Right lobe of liver (tissue), 6 donors: ENCODE measurements at places on chromosomes 7 and 10. TPM values are rescaled to one million over a fixed set of nuclear protein-coding genes. Genes with fewer than 3 reads are reported as not detected.

- no peak for DNase-seq
Observed at GRCh38 chr7:8251195-8251594, 10.8 kb downstream of the ICA1 start.

DNA sequence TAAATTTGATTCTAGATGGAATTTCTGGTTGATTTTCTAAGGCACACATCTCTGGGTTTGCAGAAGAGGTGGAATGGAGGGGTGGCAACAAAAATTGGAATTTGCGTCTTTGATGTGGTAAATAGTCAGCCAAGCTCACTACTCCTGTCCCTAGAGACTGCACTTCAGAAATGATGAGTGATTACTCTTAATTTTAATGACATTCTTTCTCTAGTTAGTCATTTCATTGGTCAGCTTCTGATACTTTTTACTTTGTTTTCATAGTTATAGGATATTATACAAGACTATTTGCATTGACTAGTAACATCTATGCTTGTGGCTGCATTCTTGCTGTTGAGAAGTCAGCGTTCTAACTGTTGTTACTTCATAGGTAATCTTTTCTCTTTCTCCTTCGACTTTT, 658.3 kb downstream of the SUGCT start:
- no peak for DNase-seq

DNA sequence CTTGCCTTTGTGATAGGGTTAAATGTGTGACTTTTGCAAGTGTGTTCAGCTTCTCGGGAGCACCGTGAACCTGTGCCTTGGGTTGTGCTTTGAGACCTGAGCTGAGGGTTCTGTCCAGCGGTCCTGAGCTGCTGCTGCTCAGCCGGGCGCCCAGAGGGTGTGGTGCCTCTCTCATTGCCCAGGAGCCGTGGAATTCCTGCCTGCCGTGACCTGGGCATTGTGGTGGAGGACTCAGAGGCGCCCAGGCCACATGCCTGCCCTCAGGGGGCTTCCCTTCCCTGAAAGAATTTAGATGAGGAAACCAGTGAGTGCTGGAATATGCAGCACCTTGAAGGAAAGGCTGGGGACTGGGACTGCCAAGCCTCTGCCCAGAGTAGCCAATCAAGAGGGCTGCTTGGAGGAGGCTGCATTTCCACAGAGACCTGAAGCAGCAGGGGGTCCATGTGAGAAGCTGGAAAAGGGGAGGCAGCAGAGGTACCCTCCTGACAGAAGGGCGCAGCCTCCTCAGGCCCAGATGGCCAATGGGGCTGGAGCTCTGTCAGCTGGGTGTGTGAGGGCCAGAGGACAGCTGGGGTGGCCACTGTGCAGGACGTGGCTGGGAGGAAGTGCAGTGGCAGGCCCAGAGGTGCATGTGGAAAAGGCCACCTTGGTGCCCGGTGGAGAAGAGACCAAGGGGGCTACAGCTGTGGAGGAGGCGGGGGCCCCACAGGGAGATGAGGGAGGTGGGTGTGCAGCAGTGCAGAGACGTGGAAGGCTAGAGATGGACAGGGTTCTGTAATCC, 107.3 kb downstream of the NKX6-2 start:
- DNase-seq, result peak; percentile 7

GRCh38 chr10:6539833-6540232, 40.2 kb downstream of the PRKCQ start:
- DNase-seq, result no peak

DNA sequence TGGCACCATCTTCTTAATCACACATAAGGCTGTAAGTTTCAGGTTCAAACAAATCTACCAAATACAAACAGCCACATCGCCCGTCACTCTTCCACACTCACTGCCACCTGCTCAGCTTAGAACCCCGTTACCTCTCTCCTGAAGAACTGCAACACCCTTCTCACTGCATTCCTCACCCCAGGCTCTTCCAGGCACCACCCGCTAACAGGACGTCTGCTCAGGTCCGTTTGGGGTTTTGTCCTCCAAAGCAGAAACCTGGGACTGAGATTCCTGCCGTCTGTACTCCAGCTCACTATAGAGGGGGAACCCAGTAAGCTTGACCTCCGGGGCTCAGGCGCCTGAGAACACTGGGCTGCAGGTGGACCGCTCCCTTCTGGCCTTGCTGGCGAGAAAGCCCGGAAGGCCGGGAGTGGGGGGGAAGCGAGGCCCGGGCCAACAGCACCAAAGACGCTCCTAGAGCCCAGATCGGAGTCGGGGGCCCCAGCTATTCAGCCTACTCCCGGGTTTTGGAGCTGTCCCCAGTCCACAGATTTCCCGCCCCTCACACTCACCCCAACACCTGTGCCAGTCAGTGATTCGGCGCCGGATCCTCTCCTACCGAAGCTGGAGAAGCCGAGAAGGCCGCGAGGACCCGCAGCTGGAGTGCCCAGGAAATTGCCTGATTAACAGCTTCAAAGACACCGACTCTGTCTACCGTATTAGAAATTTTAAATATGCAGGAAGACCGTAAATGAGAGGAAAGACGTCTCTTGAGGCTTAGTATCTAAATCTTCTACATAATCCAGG, at the start of gene AP3M1:
TSS of gene AP3M1 (minus strand) at position 625 of the 786 bp plus-strand sequence. CDS start 12,449 bp downstream, outside the sequence.
- DNase-seq, result peak; percentile 90

DNA sequence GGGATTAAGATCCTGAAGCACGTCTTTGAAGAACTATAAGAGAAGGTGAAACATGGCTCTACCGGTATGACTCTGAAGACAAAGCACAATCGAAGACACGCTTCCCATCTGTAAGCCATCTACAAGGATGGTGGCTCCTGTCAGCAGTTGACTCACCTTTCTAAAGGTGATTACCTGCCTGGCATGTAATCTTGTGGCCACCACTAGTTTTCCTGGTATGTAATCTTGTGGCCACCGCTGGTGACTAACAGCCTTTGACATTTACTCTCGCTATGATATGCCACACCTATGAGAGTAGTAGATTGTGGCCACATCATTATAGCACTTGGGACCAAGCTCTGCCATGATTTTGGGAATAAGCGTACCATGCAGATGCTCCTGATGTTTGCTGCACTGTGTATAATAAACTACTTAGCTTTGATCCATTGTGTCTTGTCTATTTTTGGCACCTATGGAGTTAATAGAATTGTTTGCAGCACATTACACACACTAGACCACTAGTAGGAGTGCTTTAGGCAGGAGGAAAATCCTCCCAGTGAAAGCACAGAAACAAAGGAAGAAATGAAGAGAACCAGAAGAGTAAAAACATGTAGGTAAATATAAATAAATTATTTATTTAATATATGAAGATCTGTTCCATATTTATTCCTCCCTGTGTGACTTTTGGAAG, 59.8 kb downstream of the VAX1 start:
- DNase-seq, result no peak

GRCh38 chr10:26628395-26628794, 69.1 kb upstream of the PDSS1 start:
- no peak for DNase-seq

GRCh38 chr7:45060295-45060694, 28.5 kb downstream of the NACAD start:
- DNase-seq, result no peak

The LIPF gene
- not detected for total RNA-seq

The KCNH2 gene
- 0.12 TPM for total RNA-seq

The ADCYAP1R1 gene
- total RNA-seq, result 0.29 TPM

The PNLIPRP2 gene
- total RNA-seq, result not detected
